ENCODE measurements at places on chromosomes 16 and 17.

- no peak for DNase-seq
Measured at GRCh38 chr17:59327121-59327980, 4.1 kb upstream of the YPEL2 start.

GRCh38 chr16:27449434-27450195 is 47.6 kb downstream of the IL21R start:
- DNase-seq = peak; percentile 87

DNA sequence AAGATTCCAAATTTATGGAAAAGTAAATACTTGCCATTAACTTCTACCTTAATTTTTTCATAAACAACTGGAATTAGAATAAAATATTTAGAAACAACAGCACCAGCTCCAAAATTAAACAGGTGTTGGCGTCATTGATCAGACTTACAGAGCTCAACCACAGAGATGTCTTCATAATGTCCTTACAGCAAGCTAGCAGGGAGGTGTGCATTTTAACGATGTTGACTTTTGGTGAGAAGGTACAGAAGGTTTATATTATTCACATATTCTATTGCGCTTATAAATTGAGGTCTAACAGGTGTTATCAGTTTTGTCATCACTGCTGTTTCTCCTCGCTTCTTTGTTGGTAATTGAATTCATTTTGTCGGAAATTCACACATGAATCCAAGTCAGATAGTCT is 226.2 kb upstream of the CA10 start:
- no peak for DNase-seq

- no peak for DNase-seq
Measured at GRCh38 chr17:16463358-16464302, 28.4 kb downstream of the LRRC75A start.

DNA sequence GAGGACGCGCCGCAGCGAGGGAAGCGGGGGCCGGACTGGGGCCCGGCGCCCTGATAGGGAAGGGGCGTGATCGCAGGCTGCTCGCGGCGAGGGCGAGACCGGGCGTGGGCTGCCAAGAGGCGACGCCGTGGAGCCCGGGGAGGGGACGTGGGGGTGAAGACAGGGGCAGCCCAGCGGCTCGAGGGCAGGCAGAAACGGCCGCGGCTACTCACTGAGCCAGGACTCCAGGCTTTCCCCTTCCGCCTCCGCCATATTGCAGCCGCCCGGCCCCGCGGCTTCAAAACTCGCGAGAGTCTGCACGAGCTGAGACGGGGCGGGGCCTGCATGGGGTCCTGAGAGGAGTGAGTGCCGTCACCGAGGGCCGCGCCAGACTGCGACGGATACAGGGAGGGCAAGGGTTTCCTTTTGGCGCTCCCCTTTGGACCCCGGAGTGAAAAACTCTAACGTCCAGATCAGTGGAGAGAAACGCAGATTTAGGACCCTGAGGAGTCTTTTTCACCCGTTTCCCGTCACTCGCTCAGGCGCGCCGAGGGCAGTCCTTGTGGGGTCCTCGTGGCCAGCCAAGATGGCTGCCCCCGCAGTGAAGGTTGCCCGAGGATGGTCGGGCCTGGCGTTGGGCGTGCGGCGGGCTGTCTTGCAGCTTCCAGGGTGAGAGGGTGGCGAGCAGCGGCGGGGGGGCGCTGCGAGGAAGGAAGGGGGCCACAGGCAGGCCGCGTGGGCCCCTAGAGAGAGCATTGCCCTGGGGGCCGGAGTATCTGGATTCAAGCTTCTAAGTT is at the start of the genes GGA3 and MRPS7:
Gene GGA3 (minus strand): TSS at position 271 of the 776 bp plus-strand sequence. CDS start 19 bp downstream, at position 252.
Gene MRPS7 (plus strand): TSS at position 544 of the 776 bp plus-strand sequence. CDS start 22 bp downstream, at position 566.
- peak; percentile 97 for DNase-seq

DNA sequence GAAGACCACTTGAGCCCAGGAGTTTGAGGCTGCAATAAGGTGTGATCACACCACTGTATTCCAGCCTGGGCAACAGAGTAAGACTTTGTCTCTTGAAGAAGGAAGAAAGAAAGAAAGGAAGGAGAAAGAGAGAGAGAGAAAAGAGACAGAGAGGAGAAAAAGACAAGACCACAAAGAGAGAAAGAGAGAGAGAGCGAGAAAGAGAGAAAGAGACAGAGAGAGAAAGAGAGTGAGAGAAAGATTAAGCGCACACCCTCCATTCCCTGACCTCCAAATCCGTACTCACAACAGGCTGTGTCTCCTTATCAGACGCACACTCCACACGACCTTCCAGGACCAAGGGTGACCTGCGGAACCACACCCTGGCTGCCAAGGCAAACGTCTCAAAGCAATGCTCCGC is 19.6 kb downstream of the KLHDC4 start:
- DNase-seq = no peak

GRCh38 chr16:21023509-21024202 is 123.1 kb downstream of the LYRM1 start:
- no peak for DNase-seq

DNA sequence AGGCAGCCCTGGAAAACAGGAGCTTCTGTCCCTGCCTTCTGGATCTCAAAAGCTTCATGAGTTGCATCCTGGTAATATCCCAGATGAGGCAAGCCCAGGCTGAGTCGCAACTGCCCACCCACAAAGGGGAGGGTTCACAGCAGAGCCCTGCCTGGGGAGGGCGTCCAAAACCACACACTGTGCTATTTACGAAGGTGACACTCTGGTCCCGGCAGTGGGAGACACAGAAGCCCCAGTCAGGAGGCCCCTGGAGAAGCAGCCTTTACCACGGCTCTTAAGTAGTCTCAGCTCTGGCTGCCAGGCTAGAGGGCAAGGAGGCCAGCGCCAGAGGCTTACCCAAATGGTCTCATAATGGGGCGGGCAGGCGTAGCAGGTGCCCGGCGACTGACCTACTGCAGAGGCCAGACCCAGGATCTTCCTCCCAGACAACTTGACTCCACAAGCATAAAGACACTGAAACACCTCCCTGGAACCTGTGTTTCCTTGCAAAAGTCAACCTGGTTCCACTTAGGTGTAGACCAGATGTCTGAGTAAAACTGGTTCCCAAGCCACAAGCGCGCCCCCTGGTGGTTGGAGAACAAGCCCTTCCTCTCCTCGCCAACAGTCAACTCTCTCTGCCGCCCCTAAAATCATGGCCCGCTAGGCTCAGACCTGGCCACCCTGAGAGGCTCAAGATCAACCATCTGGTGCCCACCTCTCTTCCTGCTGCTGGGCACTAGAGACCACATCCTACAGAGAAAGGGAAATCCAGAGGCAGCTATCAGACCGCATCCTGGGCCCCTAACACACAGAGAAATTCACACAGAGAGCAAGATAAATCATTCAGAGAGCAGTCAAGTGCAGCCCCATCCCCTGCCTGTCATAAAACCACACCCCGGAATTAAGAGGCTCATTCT is 5.2 kb downstream of the AXIN2 start:
- peak; percentile 87 for DNase-seq

- no peak for DNase-seq
Measured at GRCh38 chr16:50781043-50781442, 39.2 kb downstream of the CYLD start.

DNA sequence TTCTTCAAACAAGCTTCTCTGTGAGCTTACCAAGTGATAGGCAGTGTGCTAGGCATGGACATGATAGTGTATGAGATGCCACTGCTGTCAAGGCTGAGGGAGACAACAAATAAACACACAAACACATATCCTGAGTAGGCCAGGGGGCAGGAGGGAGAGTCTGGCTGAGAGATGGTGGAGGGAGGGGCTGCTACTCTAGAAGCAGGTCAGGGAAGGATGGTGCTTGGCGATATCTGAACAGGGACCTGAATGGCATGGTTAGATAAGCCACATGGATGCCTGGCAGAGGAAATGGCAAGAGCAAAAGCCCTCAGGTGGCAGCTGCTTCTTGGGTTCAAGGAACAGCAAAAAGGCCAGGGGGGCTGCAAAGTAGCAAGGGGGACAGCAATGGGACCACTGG is 8.6 kb upstream of the CHST6 start:
- DNase-seq = no peak

DNA sequence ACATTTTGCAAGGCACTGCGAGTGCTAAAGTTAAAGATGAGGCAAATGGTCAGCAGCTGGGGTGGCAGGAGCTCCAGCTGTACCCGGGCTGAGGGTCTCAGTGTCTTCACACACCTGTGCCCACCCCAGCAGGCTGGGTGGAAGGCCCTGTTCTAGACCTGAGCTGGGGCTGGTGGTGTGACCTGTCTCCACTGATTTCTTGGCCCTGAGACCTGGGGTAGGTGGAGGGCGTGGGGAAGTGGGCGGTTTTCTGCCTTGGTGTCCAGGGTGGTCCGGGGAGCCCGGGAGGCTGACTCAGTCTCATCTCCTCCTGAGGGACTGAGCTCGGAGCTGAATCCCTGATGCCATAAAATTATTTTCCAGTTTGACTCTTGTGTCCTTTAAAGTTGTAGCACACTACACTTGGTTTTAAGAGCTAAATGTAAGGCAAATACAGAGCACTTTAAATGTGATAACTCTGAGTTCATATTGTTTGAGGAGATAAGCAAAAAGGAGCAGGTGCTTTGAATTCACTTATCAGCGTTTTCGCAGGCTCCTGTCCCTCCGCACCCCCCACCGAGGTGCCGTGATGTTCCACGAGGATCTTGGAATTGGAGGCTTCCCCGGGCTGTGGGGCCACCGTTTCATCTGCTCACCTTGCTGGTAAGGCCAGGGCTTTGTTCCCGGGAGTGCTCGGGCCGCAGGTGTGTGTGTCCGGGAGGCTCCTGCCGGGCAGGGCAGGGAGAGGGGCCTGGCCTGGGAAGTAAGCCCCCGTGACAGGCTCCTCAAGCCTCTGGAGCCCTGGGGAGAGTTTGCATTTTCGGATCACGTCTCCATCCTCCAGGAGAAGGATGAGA is 117.0 kb downstream of the AATF start:
- no peak for DNase-seq

DNA sequence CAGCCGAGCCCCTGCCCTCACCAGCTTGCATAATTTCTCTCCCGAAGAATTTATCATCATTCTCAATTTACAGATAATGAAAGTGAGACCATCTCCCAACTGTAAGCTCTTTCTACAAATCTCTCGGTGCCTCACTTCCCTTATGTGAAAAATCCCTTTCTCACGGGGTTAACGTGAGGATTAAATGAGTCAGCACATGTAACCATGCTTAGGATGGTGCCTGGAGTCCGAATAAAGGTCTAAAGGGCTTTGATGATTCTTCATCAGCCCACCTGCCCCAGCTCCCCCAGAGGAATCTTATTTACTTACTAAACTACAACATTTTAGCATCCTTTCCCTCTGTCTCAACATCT is 24.8 kb upstream of the PIK3R6 start:
- no peak for DNase-seq

GRCh38 chr17:77826132-77826873 is 132.2 kb upstream of the TNRC6C start:
- DNase-seq = no peak

GRCh38 chr17:82489117-82489516 is 30.4 kb upstream of the FOXK2 start:
- DNase-seq = no peak

DNA sequence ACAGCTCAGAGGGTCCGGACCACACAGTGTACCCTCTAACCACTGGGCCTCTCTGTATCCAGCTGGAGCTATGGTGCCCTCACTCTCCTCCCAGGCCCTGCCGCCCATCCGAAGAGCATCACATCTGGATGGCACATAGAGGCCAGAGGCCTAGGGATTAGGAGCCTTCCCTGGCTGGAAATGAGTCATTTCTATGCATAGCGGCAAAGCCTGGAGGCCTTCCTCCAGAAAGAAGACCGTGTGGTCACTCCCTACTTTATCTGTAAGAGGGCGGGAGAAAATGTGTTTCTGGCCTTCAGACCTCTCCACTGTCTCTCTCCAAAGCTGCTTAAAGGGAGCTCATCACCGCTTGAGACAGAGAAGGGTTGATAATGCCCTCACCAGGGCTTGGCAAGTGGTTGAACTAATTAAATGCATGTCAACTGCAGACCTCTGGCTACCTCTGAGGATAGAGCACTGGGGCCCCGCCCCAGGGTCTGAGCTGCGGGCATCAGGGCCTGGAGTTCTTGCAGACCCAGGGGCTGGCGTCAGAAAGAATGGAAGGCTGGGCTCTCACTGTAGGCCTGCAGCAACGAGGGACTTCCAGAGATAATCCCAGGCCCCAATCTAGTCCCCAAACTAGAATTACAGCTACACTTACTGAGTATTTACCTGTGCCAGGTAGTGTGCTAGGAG is 122.2 kb downstream of the IRX5 start:
- no peak for DNase-seq

DNA sequence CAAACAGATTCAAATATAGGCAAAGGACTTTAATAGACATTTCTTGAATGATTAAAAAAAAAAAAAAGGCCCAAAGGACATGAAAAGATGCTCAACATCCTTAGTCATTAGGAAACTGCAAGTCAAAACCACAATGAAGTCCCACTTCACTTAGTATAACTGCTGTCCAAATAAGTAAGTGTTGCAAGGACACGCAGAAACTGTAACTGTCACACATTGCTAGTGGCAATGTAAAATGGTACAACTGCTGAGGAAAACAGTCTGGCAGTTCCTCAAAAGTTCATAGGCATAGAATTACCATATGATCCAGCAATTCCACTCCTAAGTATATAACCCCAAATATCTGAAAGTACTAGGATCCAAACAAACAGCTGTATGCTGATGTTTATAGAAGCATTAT is 112.7 kb downstream of the BRIP1 start:
- no peak for DNase-seq

GRCh38 chr17:30720013-30720471 is 104.5 kb downstream of the CRLF3 start:
- no peak for DNase-seq

DNA sequence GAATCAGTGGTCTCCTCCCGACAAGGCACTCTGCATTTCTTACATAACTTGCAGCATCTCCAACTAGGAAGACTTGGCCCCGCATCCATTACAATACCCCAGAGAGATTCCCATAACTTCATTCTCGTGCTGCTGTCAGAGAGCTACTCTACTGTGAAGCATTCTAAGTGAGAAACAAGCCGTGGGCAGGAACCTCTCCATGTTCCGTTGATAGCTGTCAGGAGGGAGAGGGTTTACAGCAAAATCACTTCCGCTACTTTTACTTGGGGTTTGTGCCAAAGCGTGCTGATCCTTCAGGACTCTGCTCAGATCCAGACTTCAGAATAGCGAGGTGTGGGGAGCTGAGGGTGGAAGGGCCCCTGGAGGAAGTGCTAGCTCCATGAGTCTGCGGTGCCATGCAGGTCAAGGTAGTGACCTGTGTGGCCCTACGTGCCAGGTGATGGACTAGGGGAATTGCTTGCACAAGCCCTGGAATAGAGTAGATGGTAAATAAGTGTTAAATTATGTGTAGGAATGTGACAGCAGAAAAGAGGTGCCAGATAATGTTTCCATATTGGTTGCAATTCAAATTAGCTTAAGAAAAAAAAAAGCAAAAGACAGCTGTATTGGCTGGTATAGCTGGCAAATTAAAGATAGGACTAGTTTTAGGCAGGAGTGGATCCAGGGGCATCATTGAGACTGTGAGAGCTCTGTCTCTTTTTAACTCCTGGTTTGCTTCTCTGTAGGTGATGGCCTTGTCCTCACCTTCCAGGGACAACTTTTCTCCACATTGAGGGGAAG is 358.5 kb upstream of the ERCC4 start:
- DNase-seq = no peak

DNA sequence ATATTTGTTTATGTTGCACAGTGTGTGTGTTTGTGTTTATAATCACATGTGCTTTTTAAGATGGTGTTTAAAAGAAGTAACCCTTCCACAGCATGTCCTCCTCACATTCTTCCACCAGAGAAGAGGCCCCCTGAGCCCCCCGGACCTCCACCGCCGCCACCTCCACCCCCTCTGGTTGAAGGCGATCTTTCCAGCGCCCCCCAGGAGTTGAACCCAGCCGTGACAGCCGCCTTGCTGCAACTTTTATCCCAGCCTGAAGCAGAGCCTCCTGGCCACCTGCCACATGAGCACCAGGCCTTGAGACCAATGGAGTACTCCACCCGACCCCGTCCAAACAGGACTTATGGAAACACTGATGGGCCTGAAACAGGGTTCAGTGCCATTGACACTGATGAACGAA is 69.2 kb downstream of the CDK12 start:
- DNase-seq = no peak

Measured in CD4-positive, alpha-beta T cell treated with Interferon alpha-2 for 1 hour (primary cell).